Caudate nucleus (tissue), 63 donors: ENCODE measurements at places on chromosomes 3 and 15.

DNA sequence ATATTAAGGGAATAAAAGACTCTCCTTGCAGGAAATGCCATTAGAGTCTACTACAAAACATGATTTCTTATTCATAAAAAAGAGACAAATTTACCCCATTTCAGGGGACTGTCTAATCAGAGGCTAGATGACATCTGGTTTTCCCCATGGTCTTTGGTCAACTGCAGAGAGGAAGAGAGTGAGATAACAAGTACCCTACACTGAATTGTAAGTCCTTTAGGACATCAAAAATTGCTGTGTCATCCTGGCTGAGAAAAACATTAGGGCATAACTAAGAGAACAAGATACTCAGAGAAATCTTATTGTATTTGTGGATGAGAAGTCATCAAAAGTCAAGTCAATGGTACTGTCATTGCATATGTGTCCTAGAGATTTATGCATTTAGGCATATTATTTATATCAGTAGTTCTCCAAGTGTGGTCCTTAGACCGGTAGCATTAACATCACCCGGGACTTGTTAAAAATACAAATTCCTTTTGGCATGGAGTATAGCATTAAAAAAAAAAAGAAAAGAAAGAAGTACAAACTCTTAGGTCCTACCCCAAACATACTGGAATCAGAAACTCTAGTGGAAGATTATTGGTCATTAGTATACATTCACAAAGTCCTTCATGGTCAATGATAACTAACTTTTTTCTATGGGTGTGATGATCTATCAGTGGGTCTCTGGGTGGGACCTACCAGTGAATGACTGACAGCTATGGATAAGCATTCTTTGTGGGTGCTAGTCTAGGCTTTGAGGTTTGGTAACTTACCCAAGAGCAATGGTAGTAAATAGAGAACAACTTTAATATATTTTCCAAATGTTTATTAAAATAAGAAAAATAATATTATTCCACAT lies 29.0 kb upstream of the TBC1D5 start:
- no peak for DNase-seq

DNA sequence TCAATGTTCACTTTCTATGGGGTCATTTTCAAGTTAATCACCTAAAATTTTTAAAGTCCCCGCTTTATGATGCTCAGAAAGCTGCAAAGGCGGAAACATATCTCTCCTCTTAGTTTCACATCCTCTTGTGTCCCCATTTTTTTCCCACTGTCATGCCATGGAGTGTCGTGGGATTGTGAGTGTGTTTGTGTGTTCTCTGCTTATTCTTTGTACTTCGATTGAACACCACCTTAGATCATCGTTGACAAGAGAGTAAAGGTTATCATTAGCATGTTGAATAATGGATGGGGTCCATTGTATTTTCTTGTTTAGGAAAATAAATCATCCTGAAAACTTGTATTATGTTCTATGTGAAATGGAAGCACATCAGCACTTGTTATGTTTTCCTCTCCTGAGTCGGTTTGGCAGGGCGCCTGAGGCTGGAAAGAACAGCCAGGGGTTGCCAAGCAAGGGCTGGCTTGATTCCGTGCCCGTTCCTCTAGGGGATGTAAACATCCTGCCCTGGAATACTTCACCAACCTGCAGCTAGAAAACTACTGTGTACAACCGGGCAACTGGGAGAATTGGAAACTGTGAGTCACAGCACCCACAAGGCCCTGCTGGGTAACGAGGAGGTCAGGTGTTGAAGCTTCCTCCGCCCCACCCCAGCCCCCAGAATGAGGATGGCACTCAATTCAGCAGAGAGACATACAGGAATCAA lies 67.2 kb downstream of the EIF4E3 start:
- no peak for DNase-seq

DNA sequence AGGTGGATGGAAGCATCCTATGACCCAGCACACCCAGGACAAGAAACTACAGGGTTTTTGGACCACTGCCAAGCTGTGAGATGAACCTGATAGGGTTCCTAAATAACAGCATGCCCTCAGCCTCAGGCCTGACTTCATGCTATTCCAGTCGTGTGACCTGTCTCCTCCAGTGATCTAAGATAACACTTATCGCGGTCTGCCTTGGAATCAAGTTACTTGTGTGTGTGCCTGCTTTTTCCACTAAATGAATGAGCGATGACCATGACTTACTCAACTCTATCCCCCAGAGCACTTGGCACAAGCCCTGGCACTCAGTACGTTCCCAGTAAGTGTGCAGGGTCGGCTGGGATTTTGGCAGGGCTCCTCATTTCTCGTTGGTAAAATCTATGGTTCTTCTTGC lies 172.7 kb upstream of the TP63 start:
- DNase-seq = no peak

GRCh38 chr3:102106416-102107097 lies 257.2 kb downstream of the NFKBIZ start:
- no peak for DNase-seq

DNA sequence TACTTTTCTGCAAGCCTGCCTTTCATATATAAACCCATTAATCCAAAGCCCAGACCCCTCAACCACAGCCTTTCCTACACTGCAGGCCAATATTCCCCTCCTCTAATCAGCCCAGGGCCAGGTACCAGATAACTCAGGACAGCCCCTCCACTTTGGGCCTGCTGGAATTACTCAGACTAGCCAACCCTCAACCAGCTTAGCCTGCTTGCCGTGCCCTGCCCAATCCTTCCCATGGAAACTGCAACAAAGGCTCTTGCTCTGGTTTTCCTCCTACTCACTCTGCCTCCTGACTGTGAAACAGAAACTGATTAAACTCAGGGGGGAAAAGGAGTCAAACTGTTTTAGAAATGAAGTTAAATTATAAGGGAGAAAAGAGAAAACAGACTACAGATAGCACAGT lies 248.1 kb downstream of the KLF13 start:
- DNase-seq = no peak

- no peak for DNase-seq
These were observed 123.2 kb upstream of the RAP2B start for GRCh38 chr3:153038779-153039178.

DNA sequence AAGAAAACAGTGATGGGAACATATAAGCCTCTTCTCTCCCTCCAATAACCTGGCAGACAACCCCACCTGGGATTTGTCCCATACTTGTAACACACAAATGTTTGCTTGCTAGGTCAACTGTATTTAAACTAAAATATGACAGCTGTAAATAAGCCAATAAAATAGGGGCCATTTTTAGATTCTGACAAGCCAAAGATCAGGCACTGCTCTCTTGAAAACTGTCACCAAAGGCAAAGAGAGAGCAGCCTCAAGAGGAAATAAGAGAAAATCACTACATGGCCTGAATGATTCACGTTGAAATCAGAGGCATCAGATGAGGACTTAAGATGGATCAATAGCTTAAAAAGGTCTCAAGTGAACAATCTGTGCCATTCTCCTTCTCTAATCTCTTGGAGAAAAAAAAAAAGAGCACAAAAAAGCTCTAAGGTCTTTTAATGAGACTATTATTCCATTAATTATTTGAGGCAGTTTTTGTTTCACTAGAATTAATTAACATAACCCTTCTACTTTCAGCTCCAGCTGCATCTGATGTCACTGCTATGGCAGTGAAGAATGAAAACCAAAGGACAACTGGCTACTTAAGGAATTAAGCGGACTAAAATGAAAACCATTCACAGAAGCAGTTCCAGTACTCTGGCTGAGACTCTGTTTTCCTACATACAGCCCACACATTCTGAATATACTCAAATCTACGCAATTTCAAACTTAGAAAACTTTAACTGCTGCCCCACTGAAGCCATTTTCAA lies 19.0 kb downstream of the MYO5A start:
- no peak for DNase-seq

DNA sequence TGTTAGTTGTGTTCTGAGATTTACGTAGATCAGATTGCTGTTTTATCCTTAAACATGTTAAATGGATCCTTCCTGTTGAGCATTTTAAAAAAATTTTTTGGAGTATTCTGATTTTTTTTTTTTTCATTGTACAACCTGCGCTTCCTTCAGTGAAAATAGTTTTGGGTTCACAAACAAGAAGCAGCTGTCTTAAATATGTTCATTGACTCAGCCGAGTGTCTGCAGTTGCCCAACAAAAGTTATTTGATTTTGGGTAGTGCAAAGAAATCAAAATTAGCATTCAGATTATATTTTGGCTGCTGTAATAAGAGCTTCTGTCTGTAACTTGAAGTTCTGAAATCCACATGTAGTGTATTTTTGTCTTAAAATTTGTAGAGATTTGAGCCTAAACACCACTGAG lies 148.2 kb downstream of the BBX start:
- DNase-seq = no peak

DNA sequence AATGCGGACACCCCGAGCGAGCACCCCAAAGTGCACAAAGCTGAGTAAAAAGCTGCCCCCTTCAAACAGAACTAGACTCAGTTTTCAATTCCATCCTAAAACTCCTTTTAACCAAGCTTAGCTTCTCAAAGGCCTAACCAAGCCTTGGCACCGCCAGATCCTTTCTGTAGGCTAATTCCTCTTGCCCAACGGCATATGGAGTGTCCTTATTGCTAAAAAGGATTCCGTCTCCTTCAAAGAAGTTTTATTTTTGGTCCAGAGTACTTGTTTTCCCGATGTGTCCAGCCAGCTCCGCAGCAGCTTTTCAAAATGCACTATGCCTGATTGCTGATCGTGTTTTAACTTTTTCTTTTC lies 5.3 kb downstream of the BHLHE40 start:
- no peak for DNase-seq

DNA sequence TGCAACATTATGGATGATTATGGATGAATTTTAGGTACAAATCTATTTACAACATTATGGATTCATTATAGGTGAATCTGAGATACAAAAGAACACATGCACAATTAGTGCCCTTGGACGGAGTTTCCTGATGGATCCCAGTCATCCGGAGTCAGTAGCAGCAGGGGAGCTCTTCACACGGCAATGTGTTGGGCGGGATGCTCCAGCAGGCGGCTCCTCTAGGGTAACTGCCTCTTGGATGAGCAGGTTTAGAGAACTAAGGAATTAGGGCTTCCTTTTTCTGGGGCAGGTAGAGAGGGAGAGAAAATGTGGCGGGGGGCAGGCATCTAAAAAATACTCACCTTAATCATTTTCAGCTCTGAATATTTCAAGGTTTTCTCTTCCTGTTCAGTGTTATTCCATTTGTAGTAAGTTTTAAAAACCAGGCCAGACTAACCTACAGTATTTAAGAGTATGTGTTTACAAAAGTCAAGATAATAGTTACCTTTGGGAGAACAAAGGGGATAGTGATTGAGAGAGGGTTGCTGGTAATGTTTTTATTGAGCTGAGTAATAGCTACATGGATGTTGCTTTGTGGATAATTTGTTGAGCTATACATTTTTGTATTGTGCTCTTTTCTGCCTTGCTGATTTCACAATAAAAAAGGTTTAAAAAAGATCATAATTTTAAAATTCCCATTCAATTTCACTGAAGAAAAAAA lies 27.4 kb upstream of the GOLM2 start:
- no peak for DNase-seq

DNA sequence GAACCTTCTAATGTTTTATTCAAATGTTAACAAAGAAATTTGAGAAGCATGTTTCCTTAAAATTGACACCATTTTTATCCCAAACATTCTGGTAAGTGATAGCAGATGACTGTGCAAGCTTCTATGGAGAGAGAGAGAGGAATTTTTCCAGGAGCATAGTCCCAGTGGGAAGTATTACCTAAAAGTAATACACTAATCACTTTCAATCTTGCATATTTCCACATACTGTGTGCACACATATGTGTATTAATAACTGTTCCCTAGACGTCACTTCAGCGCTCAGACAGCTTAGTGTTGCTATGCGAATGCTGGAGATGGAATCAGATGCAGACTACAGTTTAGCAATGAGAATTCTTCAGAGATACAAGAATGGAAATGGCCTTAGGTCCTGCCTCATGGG lies 424.3 kb upstream of the TPRG1 start:
- no peak for DNase-seq

- DNase-seq = no peak
These were observed 52.6 kb downstream of the IQCH start for GRCh38 chr15:67307156-67307555.

- DNase-seq = no peak
These were observed 90.8 kb downstream of the ZPLD1 start for GRCh38 chr3:102525624-102526023.

DNA sequence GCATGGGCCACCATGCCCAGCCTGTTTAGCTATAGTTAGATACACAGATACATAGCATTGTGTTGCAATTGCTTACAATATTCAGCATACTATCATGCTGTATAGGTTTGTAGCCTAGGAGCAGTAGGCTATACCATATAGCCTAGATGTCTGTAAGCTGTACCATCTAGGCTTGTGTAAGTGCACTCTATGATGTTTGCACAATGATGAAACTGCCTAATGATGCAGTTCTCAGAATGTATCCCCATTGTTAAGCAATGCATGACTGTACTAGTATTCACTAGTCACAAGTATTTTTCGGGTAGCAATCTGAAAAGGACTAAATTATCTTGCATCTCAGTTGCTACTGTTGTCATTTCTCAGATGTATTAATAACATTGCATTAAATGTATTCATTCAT lies 16.0 kb downstream of the PIGB start:
- DNase-seq = no peak

- no peak for DNase-seq
These were observed 58.9 kb downstream of the TMEM108 start for GRCh38 chr3:133096900-133097613.

- no peak for DNase-seq
These were observed 131.8 kb downstream of the TBL1XR1 start for GRCh38 chr3:177065285-177066033.

DNA sequence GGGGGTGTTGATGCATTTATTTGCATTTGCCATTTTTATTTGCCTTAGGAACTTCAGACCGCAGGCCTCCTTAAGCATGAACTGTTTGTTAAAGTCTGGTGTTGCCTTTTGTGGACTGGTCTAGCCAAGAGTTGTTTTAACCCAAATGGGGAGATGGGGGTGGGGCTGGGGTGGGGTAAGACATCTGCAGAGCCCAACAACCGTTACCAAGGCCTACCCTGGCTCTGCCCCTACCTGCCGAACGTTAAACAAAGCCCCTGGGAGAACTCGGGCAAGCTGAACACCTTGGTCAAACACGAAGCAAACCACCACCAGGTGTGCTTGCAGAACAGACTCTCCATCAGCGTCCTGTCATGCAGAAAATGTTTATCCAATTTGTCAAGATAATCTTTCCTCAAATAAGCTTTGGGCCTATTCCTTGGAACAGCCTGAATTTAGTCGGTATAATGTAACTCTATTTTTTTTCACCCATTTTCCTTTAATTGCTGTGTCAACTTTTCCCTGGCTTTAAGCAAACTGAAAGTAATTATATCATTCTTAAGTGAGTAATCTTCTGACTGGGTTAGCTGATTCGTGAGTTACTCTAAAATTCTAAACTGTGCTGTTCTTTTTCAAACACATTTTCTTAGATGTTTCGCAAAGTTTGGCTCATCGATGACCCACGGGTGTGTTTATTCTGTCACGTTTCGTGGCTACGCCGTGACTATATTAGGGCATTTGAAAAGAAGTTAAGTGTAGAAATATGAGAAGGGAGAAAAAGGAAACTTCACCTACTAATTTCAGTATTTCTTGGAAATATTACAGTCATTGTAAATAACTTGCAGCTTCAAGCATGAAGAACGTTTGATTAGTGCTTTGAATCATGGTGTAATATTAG lies 127.6 kb downstream of the SOX2 start:
- DNase-seq = no peak

GRCh38 chr3:197104738-197105137 lies 75.1 kb upstream of the MELTF start:
- DNase-seq = no peak

GRCh38 chr3:187878772-187879518 lies 133.7 kb upstream of the BCL6 start:
- DNase-seq = no peak

- DNase-seq = no peak
These were observed 19.7 kb upstream of the TCAIM start for GRCh38 chr3:44318891-44319311.

- DNase-seq = no peak
These were observed 748.8 kb upstream of the CCDC54 start for GRCh38 chr3:106628407-106628806.
